ENCODE measurements at places on chromosomes 2 and 18.

GRCh38 chr2:220785178-220785577 lies 786.9 kb downstream of the EPHA4 start:
- DNase-seq = no peak

- no peak for DNase-seq
Observed at GRCh38 chr18:55783921-55784320, 195.9 kb upstream of the TCF4 start.

GRCh38 chr2:7525746-7526145 lies 608.5 kb downstream of the RNF144A start:
- DNase-seq = no peak

GRCh38 chr2:121002597-121002996 lies 266.9 kb downstream of the GLI2 start:
- no peak for DNase-seq

GRCh38 chr2:26068602-26069298 lies 34.9 kb downstream of the RAB10 start:
- peak; percentile 30 for DNase-seq

- no peak for DNase-seq
Observed at GRCh38 chr2:155692106-155692505, 640.4 kb downstream of the NR4A2 start.

DNA sequence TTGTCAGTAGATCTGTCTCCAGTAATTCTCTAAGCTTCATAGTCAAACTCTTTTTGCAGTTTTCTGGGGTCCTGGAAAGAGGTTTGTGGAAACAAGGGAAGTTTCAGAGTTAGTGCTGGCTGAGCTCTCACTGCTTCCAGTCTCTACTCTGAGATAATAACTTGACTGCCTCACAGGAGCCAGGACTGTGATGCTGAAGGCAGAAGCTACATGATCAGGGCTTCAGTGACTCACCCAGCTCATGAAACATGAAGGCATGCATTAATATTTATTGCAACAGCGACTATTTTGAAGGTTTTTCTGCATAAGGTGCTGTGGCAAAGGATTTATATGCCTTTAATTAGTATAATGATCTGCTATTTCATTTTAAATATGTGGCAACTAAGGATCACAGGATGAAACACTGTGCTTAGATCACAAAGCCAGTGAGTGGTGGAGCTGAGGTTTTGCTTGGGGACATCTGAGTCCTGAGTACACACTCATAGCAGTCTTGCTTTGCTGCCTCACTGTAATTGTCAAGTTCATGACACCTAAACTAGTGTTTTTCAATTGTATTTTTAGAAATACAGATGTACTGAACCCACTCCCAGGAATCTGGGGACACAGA lies 448.4 kb upstream of the GCFC2 start:
- no peak for DNase-seq

DNA sequence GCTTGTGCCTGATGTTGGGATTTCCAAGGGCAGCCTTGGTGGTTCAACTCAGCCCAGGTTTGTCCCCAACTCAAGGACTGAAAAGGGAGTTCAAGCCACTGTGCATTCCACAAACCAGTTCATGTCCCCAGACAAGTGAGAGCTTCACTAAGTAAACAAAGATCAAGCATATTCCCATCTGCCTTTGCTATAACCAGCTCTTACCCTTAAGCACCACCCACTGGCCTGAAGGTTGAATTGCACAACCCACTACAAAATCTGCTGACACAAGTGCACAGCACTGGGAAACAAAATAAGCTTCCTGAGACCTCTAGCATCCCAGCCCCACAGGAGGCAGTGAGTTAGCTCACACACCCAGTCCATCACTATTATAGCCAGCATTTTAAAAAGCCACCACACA lies 516.7 kb downstream of the NR4A2 start:
- no peak for DNase-seq

DNA sequence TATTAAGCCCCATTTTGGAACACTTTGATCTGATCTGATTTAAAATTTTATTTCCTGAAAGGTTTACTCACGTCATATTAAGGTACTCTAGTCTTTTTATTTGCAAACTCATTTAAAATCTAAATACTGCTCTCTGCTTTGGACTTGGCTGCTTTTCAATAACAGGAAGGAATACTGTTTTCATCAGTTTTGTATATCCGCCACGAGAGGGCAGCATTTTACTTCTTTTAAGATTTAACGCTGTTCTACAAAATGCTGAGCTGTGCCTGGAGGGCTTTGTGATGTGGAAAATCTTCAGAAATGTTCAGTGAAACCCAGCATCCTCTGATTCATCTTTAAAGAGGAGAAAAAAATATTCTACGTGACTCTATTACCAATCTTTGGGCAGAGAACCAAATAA lies 37.5 kb upstream of the SLC38A11 start:
- no peak for DNase-seq

GRCh38 chr18:61256291-61256690 lies 76.9 kb upstream of the CDH20 start:
- no peak for DNase-seq

DNA sequence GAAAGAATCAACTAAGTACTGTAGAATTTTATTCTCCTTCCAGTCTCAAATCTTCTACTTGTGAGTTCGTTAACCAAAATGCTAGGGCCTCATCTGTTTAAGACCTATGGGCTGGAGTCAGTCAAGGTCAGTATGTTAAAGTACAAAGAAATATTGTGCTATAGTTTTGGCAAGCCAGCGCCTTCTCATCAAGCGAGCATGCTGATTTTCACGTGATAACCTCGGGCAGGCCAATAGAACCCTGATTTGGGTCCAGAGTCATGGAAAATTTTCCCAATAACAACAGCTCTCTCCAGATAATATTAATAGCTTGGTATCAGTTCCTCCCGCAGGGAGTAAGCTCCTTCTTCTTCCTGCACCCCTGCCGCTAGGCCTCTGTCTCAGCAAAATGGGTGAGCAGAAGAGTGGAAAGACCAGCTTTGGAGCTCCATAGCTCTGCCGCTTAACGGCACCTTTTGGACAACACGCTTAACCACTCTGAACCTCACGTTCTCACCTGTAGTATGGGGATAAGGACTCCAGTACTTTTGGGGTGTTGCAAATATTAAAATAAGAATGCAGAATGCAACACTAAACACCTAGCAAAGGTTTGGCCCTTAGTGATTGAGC lies 11.7 kb downstream of the CABLES1 start:
- no peak for DNase-seq

DNA sequence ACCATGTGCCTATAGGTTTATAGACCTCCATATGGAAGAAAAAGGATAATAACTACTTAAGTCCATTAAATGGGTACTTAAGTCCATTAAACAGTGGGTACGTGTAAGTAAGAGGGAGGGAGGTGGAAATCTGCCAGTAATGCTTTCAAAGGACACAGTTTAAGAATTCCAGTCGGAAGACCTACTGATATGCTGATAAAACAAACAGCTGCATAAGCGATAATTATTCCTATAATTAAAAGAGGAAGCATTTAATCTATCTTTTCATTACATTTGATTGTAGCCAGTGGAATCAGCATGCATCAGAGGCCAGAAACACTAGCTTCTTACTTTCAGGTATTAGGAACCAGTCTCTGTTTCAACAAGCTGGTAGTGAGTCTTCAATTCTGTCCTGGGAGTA lies 96.4 kb upstream of the DDX18 start:
- no peak for DNase-seq

DNA sequence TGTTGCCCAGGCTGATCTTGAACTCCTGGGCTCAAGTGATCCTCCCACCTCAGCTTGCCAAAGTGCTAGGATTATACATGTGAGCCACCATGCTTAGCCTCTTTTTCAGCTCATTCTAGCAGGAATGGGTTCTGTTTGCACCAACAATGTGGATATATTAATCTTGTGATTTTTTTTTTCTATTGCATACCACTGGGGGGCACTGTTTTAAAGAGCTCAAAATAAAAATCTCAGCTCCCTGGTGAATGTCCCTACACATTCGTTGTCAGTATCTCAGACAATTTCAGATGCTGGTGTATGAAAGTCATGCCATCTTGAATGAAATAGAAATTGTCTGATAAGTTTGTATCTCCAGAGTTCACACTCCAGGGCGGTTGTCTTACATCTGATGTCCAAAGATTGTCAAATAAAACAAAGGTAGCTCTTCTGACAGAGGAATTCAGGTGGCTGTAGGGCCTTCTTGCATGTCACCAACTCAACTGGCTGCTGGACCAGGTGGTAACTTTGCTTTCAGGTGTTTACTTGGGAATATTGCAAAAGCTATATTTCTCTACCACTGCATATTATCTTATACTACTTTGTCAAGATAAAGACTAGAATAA lies 3.1 kb upstream of the MATN3 start:
- no peak for DNase-seq

DNA sequence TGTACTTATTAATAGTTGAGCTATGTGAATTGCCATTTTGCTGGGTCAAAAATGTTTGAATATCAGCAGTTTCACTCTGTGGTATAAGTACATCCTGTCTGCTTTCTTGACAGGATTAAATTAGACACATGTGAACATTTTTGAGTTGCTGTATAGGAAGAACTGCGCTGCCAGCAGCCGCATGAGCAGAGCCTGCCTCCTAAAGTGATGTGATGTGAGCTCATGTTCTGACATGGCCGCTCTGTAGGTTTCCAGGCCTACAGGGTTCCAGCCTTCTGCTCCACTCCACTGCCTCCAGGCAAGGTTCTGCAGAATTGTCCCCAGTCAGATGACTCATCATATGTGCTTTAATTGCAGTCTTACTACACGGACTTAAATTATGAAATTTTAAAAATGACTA lies 119.7 kb upstream of the NFATC1 start:
- DNase-seq = peak; percentile 2

- DNase-seq = no peak
Observed at GRCh38 chr2:172859581-172860335, 124.1 kb downstream of the RAPGEF4 start.

DNA sequence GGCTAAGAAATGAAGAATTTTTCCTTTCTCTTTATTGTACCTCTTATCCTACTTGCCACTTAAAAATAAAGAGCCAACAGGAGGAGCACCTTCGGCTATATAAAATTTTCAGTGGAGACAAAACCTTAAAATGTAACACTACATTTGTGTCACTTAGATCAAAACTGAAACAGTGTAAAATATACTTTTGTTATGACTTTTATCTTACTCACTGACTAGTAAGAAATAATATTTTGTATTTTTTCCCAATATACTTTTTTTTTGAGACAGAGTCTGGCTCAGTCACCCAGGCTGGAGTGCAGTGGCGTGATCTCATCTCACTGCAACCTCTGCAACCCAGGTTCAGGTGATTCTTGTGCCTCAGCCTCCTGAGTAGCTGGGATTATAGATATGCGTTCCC lies 28.3 kb downstream of the KCNJ13 start:
- DNase-seq = no peak

DNA sequence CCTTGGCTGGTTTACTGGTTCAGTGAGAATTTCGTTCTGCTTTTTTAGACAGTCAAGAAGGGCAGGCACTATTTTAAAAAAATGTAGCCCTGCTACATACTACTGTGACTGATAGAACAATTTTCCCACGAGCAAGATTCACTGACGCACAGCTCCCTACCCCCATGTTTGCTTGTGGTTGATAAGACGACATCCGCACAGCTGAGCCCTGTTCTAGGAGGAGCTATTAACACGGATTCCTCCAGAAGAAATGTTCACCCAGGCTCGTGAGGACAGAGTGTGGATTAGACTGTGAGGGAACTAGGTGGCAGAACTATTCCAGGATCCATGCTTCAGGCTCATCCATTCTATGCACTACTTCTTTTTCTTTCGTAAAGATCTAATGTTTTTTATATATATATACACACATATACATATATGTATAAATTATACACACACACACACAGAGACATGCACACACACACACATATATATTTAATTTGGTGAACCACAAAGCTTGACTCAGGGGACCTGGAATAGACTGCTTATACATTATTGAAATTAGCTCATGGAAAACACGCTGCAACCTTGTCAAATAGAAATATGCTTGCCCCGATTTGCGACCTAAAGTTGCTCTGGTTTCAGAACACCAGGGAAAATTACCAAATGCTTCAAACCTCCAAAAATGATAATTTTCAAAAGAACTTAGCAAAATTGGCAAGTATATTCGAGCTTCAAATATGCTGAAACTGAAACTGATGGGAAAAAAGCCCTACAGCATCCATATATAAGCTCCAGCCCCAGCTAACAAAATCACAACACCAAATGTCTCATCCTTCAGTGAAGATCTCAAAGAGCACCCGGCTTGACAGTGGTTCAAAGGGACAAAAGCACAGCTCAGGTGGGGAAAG lies 370.4 kb downstream of the SOCS6 start:
- peak; percentile 35 for DNase-seq

DNA sequence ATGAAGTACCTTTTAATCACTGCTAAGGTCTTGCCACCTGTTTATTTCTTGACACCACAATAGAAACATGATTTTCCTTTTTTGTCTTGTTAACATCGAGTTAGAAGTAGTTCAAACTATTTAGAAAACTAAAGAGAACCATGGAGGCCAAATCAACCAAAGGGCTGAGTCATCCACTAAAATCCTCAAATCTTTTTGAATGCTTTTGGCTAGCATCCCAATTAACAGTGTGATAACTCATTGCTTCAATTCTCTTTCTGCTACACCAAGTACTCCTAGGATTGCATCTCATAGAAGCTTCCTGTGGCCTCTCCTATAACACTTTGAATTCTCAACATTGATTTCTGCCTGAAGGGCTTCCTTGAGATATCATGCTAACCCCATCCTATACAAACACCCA lies 159.9 kb upstream of the MMADHC start:
- DNase-seq = no peak

- no peak for DNase-seq
Observed at GRCh38 chr2:33785201-33786106, 186.4 kb upstream of the FAM98A start.

GRCh38 chr2:24568551-24568950 lies 77.5 kb downstream of the NCOA1 start:
- DNase-seq = no peak

DNA sequence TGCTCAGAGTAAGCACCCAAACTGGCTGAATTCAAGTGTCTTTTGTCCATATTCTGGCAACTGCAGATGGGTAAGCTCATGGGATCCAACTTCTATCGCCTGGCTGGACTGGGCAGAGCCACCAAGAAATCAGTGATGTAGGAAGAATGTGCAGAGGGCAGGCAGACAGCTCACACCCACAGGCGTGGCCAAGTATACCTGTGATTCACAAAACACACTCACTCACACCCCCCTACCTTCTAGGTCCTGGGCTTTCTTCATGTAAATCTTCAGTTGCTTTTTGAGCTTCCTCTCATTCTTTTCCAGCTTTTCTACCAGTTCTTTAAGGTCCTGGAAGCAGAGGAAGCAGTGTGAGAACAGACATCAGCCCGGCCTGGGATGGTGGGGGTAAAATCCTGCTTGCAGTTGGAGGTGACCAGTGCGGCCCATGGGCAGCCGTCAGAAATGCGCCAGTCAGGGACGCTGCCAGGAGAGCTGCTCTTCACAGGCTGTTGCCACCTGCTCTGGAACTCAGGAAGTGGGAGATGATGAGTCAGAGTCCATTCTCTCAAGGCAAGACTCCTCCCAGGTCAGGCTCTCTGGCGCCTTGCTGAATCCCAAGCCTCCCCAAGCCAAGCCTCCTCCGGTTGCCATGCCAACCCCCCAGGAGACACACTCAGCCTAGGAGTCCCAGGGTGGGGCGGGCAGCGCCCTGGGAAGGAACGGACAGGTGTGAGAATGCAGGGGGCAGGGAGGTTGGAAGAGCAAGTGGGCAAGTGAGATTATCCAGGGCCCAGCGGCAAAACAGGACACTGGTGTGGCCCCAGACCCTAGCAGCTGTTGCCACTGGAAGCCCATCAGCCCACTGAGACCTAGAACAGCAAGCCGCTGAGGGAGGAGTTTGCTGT lies 36.2 kb upstream of the ACAA2 start:
- DNase-seq = no peak
